ENCODE measurements at places on chromosomes 7 and 10. TPM values are rescaled to one million over a fixed set of nuclear protein-coding genes. Genes with fewer than 3 reads are reported as not detected.

Gene CALML3
- total RNA-seq = not detected

Gene DRGX
- 0.09 TPM for total RNA-seq

Gene PGAM2
- total RNA-seq = not detected

Gene MYH16
- 0.56 TPM for total RNA-seq

Gene AASS
- total RNA-seq = 0.08 TPM

Gene CYP2C8
- total RNA-seq = not detected

Gene CFAP43
- 0.17 TPM for total RNA-seq

Gene NIPSNAP2
- total RNA-seq = 52.0 TPM

Gene SUN3
- total RNA-seq = not detected

Gene RAB19
- not detected for total RNA-seq

Gene AKR1B1
- total RNA-seq = 2,701 TPM

Gene AKR1C8
- total RNA-seq = 0.42 TPM

Gene COL28A1
- 0.53 TPM for total RNA-seq

Gene EIF5AL1
- 3.2 TPM for total RNA-seq

Gene NAT16
- total RNA-seq = 0.10 TPM

Gene EGR2
- 0.43 TPM for total RNA-seq

Gene TMEM130
- total RNA-seq = 0.26 TPM

Gene LRRC61
- 0.16 TPM for total RNA-seq

Gene LRRC18
- not detected for total RNA-seq

Gene TMEM176A
- total RNA-seq = not detected

Gene RET
- 0.52 TPM for total RNA-seq

Gene SYT15B
- total RNA-seq = 2.7 TPM

Gene ELMO1
- total RNA-seq = 1.8 TPM

Gene SGMS1
- 42.4 TPM for total RNA-seq

Gene GRM3
- total RNA-seq = not detected

Gene SOSTDC1
- not detected for total RNA-seq

Gene CYP3A4
- total RNA-seq = not detected

Gene HMX3
- not detected for total RNA-seq

Gene RGR
- total RNA-seq = not detected

Gene PRSS58
- total RNA-seq = not detected

Gene TMEM196
- total RNA-seq = not detected

Gene OR13A1
- total RNA-seq = not detected

All from A549 treated with CORT108297 at 1 μM for 4 hours (cell line).